Cardiac muscle cell (in vitro differentiated cells and primary cell): ENCODE measurements at places on chromosomes 16 and 17. TPM values are rescaled to one million over a fixed set of nuclear protein-coding genes. Genes with fewer than 3 reads are reported as not detected.

Gene GFAP
- polyA plus RNA-seq = 4.0 and 7.0 TPM in 2 replicates

Gene KRTAP4-16
- not detected in 2 replicates for polyA plus RNA-seq

Gene TEKT5
- 0.48 and 0.62 TPM in 2 replicates for polyA plus RNA-seq

Gene TP53TG3C
- polyA plus RNA-seq = not detected in 2 replicates

Gene BAIAP3
- 2.7 and 7.7 TPM in 2 replicates for polyA plus RNA-seq

Gene AOC3
- polyA plus RNA-seq = 2.6 and 3.4 TPM in 2 replicates

Gene TLCD2
- 0.89 and 1.4 TPM in 2 replicates for polyA plus RNA-seq

Gene PPL
- polyA plus RNA-seq = 7.5 and 8.4 TPM in 2 replicates

Gene MT1A
- polyA plus RNA-seq = not detected in 2 replicates

GRCh38 chr16:76385601-76386230, 108.5 kb downstream of the CNTNAP4 start:
- DNase-seq = no peak

- DNase-seq = peak; percentile 51
These were observed 50.3 kb downstream of the ZFPM1 start for GRCh38 chr16:88503374-88503770.

GRCh38 chr17:57152967-57153528, 68.0 kb downstream of the AKAP1 start:
- no peak for DNase-seq

- no peak for DNase-seq
These were observed 2.8 kb downstream of the KRTAP4-9 start for GRCh38 chr17:41107941-41108450.

GRCh38 chr16:9114112-9114511, 22.7 kb downstream of the HAPSTR1 start:
- DNase-seq = no peak

- no peak for DNase-seq
These were observed 377.2 kb upstream of the GOT2 start for GRCh38 chr16:59111280-59111679.

DNA sequence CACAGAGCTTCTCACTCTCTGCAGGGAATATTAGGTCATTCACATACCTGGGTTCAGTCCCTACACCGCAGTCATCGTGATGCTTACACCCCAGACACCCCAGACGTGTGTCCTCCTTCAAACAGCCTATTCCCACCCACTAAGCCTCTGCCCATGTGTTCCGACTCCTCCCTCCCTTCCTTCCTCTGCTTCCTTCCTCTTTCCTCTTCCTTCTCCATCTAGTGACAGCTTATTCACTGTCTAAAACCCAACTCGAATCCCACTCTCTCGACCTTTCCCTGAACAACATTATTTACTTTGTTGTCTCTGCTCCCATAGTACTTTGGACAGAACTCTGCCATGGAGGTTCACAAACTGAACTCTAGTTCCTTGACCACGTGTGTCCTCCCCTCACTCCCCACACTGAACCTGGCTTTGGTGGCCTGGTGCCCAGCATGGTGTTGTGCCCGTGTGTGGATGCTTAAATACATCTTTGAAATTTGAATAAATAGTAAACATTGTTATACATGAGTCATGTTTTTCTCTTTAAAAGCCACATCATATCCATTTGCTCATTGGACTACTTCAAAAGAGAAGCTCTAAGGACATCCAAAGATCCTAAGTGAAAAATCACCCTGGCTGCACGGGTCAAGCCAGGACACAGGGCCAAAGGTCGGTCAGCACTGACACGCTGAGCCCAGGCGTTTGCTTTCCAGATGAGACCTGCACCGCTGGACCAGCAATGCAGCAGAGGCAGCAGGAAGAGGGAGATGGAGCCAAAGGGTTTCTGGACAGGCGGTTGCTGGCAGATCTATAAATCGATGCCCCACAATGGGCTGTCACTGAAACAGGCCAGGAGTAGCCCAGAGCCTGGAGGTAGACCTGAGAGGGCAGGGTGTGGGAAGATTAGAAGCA, 14.1 kb upstream of the G6PC1 start:
- DNase-seq = no peak

GRCh38 chr17:36092230-36092629, 2.3 kb upstream of the CCL3 start:
- DNase-seq = no peak

- peak; percentile 56 for DNase-seq
These were observed 2.2 kb downstream of the RAB26 start for GRCh38 chr16:2150418-2151187.

DNA sequence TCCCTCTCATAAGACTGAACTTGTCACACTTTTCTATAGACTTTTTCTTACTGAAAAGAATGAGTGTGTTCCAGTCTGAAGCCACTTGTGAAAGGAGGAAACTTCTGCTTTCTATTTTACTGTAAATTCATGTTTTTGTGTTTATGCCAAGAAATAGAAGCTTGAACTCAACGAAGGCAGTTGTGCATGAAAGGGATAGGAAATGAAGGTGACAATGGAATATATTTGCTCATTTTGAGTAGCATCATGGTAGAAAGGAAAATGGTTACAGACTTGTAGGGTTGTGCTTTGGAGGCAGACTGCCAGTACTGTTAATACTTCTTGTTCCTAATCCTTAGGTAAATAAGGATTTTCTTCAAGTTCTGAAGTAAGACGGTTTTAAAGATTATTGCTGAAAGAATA, 8.1 kb downstream of the CLTC start:
- no peak for DNase-seq

DNA sequence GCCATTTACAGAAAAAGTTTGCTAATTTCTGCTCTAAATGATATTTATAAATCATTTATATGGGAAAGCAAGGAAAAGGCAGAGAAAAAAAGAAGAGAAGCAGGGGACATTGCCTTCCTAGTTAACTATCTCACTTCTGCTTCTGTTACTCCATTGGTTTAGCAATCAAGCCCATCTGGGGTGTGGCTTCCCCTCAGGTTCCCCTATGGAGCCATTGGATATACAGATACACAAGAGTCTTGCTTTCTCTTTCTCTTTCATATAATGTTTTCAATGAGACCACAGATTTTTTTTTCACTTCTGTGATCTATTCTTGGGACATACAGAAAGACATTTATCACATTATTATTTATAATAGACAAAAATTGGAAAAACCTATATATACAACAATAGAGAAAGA, 105.6 kb upstream of the TOM1L1 start:
- DNase-seq = no peak

DNA sequence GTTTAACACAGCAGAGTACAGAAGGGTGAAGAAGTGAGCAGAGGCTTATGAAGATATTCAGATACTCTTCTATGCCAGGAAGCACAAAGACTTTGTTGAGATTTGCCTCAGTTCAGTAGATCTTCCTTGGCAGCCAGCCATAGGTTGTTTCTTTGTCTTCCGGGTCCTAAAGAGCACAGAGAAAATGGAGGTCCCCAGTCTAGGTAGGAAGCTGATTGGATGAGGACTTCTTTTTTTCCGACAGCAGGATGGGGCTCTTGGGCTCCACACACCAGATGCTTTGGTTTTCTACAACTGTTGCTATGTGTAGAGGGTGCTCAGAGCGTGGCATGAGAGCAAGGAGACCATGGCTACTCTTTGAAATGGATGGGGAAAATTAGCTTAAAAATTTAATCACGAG, 8.3 kb upstream of the CDC6 start:
- DNase-seq = no peak

- no peak for DNase-seq
These were observed 456 bp downstream of the SMURF2 start for GRCh38 chr17:64661726-64661975.

GRCh38 chr16:50040018-50040417, 15.0 kb downstream of the CNEP1R1 start:
- DNase-seq = peak; percentile 3

DNA sequence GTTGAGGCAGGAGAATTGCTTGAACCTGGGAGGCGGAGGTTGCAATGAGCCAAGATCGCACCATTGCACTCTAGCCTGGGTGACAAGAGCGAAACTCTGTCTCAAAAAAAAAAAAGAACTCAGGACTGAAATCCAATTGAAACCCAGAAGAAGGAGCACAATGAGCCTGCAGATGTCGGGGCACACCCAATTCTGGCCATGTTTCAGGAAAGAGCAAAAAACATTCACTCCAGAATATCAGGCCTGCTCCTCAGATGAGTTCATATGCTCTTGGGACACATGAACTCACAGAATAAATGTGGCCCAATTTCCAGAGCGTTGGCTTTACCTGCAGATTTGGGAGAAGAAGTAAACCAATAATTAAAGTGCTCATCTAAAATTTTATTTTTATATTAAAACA, 3.0 kb upstream of the CMTM2 start:
- no peak for DNase-seq

DNA sequence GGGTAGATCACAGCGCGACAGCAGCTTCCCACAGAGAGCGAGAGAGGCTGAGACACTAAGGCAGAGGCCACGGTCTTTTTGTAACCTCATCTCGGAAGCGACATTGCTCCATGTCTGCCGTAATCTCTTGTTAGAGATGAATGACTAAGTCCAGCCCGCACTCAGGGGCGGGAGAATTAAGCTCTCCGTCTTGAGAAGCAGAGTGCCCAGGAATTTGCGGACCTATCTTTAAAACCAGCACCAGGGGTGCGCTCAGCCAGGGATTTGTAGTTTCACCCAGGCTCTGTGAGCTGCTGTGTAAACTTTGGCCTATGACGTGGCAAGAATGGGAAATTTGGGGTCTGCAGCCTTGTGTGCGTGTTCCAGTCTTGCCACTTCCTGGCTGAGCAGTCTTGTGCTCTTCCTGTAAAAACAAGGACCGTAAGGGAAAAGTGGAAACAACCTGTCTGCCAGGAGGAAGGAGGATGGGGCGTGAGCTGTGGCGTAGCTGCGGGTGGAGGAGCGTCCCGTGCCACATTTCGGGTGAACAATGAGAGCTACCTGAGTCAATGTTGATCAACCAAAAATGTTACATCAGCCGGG, 16.0 kb upstream of the JPH3 start:
- peak; percentile 77 for DNase-seq

DNA sequence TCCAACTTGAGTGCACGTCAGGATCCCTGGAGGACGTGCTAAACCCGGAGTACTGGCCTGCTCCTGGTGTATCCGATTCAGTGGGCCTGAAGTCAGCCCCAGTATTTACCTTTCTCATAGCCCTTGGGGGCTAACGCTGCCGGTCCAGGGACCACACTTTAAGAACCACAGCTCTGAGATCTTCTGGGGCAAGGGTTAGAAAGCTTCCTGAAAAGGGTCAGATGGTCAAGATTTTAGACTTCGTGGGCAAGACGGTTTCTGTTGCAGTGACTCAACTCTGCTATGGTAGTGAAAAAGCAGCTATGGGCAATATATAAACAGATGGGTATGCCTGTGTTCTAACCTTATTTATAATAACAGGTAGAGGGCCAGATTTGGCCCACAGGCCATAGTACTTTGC, 14.6 kb upstream of the USP10 start:
- no peak for DNase-seq

- no peak for DNase-seq
These were observed 176.3 kb downstream of the HS3ST4 start for GRCh38 chr16:25868106-25868505.

- DNase-seq = peak; percentile 32
These were observed 32.8 kb upstream of the ETV4 start for GRCh38 chr17:43578699-43579565.

- no peak for DNase-seq
These were observed 95.2 kb upstream of the SEC14L1 start for GRCh38 chr17:77045441-77046041.

DNA sequence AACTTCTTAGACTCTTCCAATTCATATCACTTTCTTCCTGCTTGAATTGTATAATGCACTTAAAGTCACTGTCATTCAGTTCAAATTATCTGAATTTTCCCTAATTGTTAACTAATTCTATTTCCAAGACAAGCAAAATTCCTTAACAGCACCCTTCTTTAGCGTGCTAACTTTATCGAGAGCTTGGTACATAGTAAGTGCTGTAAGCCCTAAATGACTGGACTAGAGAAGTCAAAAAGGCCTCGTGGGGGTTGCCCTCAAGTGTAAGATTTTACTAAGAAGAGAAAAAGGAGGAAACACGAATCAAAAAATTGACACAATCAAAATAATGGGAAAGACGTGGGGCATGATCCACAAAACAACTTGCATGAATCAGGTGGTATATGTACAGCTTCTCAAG, 11.3 kb downstream of the KANSL1 start:
- no peak for DNase-seq

DNA sequence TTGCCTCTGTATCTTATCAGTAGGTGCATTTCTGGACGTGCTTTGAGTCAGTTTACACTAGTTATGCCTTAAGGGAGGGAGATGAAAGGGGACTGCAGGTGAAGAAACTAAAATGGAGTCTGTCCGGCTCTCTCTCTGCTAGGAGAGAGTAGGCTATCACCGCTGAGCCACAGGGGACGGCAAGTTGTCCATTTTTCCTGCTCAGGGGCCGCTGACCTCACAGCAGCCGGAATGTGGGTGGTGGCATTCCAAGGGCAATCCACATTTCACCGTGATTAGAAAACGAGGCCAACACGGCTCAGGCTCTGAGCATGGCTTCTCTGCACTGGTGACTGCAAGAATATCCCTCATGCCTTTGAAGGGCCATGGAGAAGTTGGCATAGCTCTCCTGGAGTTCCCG, 19.0 kb upstream of the KLHDC4 start:
- DNase-seq = no peak
